Heart right ventricle (tissue), 16 donors: ENCODE measurements at places on chromosomes 5 and 9.

- DNase-seq: no peak
Observed at GRCh38 chr5:149902177-149902576, 42.4 kb downstream of the PDE6A start.

- DNase-seq: no peak
Observed at GRCh38 chr5:161498531-161498930, 48.0 kb downstream of the GABRB2 start.

GRCh38 chr5:172903790-172904189, 55.4 kb upstream of the RPL26L1 start:
- DNase-seq: no peak

GRCh38 chr5:138824516-138824915, 50.6 kb downstream of the LRRTM2 start:
- DNase-seq: no peak

- no peak for DNase-seq
Observed at GRCh38 chr9:134554373-134555093, 87.1 kb upstream of the COL5A1 start.

GRCh38 chr5:103801681-103802080, 239.1 kb upstream of the NUDT12 start:
- DNase-seq: no peak

DNA sequence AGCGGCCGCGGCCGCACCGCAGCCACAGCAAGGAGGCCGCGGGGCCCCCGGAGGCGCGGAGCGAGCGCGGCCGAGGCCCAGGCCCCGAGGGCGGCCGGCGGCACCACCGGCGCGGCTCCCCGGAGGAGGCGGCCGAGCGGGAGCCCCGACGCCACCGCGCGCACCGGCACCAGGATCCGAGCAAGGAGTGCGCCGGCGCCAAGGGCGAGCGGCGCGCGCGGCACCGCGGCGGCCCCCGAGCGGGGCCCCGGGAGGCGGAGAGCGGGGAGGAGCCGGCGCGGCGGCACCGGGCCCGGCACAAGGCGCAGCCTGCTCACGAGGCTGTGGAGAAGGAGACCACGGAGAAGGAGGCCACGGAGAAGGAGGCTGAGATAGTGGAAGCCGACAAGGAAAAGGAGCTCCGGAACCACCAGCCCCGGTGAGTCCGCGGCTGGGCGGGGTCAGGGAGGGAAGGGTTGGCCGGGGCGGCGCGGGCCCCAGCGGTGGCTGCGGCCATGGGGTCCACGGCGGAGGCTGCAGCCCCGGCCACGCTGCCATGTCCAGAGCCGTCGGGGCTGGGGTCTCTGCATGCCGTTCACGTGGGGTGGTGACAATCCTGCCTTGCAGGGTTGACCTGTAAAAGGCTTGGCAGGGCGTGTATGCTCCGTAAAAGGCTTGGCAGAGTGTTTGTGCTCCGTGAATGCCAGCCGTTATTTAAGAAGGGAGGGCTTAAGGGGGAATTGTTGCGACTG, 146.0 kb downstream of the CACNA1B start:
- DNase-seq: no peak

DNA sequence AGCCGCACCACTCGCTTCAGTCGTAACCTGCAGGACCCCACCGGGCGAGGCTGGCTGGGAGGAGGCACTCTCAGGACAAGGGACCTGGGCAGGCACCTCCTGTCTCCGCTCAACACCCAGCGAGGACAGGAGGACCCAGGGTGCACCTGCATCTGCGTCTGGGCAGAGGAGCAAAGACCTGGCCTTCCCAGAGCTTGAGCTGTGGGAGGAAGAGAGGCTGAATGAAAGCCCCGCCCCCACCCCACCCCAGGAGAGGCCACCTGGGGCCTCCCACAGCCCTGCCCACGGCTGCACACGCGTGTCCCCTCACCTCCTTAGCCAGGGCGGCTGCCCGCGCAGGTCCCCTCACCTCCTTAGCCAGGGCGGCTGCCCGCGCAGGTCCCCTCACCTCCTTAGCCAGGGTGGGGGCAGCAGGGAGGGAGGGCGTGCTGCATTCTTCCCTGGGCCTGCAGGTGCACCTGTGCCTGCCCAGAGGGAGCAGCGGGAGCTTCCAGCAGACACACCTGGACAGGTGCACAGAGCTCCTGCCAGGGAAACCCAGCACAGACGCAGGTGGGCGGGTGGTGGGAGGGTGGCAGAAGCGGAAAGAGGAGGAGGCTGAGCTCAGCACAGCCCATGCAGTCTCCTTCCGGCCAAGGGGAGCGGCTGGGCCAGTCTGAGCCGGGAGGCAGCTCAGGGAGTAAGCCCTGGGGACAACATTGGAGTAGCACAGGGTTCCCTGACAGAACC, 18.5 kb upstream of the SLC12A7 start:
- no peak for DNase-seq

DNA sequence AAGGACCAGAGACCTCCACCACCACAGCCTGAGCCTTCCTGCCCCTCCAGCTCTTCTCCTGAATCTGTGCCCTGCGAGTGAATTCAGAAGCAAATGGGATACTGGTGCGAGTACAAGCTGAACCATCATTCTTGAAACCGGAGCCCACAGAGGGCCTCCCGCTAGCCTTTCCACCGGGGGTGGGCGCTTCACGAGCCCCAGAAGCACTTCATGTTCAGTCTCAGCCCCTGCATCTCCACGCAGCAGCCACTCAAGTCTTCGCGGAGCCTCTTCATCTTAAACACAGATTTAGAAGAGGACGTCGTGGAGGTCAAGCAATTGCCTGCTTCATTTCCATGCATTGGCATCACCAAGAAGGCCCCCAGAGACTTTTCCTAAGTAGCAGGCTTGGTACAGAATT, 26.0 kb upstream of the OLFM1 start:
- DNase-seq: no peak

- no peak for DNase-seq
Observed at GRCh38 chr9:136666372-136667213, 3.9 kb downstream of the EGFL7 start.

DNA sequence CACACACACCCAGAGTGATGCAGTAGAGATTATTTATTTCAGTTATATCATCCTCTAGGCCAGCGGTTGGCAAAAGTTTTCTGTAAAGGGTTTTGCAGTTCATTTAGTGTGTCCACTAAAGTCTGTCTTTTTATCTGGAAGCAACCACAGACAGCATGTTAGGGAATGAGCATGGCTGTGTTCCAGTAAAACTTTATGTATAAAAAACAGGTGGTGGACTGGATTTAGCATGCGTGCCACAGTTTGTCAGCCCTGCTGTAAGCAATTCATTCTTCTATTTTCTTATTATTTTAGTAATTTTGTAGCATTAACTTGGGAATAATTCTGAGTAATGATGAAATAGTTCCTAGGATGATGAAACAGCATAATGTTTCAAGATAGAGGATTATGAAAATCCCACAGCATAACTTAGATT, 51.7 kb downstream of the CCNH start:
- no peak for DNase-seq

DNA sequence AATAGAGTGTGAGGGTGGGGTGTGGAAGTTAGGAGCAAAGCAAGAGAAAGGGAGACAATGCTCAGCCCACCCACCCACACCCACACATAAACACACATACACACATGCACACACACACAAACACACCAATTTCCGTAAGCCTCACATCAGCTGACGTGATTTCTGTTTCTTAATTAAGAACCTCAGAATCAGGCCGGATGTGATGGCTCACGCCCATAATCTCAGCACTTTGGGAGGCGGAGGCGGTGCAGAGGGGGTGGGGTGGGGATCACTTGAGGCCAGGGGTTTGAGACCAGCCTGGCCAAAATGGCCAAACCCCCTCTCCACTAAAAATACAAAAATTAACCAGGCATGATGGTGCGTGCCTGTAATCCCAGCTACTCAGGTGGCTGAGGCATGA, 26.4 kb upstream of the PIK3R1 start:
- DNase-seq: no peak

DNA sequence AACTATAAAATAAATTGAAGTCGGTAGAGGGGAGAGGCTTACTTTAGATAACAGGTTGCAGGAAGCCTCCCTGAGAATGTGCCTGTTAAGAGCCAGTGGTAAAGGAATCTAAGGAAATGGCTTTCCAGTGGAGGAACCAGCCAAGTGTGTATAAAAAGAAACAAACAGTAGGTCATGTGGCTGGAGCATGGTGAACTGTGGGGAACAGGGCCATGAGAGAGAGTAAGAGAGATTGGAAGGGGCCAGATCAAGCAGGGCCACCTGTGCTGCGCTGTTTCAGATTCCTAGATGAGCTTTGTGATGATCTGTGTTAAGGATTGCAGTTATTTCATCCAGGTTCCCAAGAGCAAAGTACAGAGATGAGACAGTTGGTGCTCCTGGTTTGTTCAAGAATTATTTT, 152.7 kb upstream of the SGCD start:
- no peak for DNase-seq
